ENCODE measurements at places on chromosomes 5 and 9.
A peak's percentile ranks its signal among the peaks of the same experiment; 100 is the strongest.

- DNase-seq: no peak
These were observed 5.7 kb upstream of the TRAF1 start for GRCh38 chr9:120932086-120932823.

DNA sequence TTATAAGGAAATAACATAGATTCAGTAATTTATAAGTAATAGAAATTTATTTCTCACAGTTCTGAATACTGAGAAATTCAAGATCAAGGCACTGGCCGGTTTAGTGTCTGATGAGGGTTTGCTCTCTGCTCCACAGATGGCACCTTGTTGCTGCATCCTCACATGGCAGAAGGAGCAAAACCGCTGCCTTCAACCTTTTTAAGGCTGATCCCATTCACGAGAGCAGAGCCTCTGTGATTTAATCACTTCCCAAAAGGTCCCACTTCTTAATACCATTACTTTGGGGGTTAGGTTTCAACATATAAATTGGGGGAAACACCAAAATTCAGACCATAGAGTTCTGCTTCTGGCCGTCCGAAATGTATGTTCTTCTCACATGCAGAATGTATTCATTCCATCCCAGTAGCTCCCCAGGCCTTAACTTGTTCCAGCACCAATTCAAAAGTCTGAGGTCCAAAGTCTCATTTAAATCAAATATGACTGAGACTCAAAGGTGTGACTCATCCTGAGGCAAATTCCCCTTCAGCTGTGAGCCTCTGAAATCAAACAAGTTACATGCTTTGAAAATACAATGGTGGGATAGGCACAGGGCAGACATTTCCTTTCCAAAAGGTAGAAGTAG is 30.6 kb downstream of the BAAT start:
- no peak for DNase-seq

GRCh38 chr5:5145651-5146529 is 5.8 kb downstream of the ADAMTS16 start:
- DNase-seq: no peak

- no peak for DNase-seq
These were observed 248.3 kb downstream of the FSTL4 start for GRCh38 chr5:133363807-133364587.

DNA sequence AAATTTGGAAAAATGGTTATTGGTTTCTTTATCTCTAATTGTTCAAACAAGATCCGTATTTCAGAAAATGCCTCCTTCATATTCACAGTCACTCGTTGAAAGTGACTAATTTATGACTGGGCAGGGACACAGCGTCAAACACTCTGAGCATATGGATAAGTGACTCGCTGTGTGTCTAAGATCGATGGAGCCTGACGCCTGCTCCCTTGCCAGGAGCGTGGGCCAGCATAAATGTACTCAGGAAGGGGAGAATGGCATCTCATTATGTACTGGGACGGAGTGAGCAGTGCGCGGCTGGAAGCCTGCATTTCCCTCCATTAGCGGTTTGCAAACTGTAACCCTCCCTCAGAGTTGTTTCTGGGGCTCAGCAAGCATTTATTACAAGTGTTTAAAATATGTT is 79.8 kb upstream of the CAST start:
- peak; percentile 82 for DNase-seq

GRCh38 chr9:27194401-27195091 is 85.5 kb downstream of the TEK start:
- DNase-seq: no peak

DNA sequence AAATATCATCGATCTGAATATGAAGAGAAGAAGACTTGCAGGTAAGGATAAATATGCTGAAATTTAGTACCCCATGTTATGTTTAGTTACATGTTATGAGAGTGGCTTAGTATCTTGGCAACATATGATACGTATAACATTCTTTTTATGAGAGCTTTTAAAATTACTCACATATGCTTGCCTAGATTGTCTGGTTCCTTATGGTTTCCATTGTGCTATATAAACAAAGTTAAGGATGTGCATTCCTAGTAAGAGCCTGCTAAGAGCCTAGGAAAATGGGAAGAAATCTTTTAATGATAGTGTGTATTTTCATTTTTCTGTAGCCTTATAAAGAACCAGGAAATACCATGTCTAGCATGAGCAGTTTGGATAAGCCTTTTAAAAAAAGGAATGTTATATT is 112.0 kb upstream of the KCNN2 start:
- DNase-seq: no peak

DNA sequence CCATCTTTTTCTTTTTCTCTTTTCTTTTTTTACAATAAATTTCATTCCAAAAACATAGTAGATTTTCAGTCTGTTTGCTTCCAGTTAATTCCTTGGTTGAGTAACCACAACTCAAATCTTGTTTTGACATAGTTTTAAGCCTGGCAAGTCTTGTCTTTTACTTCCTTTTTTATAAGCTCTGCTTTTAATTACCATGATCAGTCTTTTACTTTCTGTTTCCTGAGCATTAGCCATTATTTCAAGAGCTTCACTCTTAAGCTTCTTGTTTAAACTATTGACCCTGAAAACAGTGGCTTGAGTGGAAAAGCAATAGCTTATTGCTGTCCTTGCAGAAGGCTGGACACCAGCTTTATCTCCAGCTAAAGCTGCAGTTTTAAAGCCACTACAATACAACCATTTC is 1363.3 kb downstream of the MAT2B start:
- no peak for DNase-seq

DNA sequence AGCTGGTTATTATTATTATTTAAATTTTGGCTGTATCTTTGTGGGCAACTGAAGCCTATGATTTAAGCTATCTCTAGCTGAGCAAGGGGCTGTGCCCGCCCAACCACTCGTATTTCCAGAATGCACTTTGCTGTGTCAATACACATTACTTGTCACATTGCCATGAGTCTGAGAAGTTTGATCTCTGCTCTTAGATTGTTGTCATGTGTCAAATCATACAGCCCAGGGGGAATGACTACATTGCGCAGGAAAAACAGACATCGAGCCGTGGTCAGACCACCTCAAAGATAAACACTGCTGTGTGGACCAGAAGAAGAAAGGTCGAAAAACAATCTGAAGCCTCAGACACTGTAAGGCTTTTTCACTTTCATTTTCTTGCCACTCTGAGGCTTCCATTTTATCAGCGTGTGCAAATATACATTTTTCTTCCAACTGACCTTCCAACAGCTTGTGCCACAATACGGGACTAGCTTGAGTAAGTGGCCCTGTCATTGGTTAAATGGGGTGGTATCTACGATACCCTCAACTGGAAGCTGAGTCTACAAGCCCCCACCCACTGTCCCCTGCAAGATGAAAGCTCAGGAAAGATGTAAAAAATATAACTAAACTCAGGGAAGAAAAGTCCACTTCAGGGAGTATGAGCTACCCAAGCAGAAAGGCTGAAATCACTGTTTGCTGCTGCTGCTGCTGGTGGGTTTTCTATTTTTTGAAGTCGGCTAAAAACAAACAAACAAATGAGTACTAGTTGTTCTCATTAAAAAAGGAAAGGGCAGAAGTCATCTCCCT is 603.0 kb downstream of the BNC2 start:
- no peak for DNase-seq

DNA sequence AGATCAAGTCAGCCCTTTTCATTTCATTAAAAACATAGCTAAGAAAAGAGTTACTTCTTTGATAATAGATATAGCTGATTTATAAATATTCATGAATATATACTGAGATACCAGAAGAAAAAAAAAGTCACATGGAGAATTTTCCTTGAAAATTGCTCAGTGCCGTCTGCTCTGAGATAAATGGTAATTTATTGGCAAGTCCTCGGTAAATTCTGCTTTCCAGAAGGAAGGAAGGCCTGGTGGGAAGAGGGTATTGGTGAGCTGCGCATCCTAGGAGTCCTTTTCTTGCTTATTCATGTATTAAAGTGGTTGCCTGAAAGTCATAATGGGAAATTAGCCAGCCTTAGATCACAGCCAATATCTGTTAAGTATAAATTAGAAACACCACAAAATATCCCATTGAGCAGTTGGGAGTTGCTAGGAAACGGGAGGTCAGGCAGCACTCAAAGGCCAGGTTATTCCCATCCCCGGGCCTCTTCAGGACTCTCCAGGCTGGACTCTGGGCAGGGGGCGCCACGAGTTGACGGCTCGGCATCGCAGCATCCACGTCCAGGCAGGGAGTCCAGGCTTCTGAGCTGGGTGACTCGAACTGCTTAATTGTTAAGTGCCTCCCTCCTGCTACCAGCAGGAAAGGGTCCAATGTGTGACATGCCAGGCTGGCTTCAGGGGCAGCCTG is 116.7 kb upstream of the RETREG1 start:
- DNase-seq: no peak

DNA sequence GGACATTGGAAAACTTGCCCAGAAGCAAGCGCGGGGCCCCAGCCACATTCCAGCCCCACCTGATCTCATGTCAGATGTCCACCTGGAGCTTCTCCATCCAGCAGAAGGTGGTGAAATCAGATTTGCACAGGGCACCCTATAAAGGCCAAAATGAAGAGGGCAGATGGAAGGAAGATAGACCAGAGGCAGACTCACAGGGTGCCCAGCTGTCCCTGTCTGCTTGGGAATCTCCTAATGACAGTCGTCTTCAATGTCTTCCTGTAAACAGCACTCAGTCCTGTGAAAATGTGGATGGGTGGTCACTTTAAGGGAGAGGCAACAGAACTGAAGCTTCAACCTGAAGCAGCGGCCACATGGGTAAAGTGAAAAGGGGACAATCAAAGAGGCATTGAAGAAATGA is 607.5 kb downstream of the IRX1 start:
- no peak for DNase-seq

DNA sequence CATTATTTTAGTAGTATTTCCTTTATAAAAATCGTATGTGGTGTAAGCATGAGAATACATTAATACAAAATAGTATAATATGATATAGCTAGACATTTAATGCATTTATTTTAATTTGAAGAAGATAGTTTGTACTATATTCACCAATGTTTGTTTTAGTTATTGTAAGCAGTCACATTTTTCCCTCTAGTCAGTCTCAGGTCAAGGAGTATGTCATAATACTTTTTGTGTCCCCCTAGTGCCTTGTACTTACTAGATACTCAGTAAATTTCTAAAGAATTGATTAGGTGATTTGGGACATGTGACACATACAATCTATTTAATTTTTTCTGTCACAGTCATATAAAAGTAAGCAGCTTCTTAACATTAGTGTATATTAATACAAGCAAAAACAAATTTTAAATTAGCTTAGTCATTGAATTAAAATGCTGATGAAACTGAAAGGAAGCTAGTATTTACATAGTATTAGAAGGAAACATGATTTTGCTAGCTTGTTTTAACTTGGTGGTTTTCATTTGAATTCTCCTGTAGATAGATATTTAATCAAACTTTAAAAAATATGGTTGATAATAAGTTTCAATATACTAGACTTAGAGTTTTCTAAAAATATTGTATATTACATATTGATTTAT is 242.2 kb downstream of the FER start:
- DNase-seq: no peak

GRCh38 chr5:124544366-124545055 is 201.9 kb downstream of the ZNF608 start:
- no peak for DNase-seq

DNA sequence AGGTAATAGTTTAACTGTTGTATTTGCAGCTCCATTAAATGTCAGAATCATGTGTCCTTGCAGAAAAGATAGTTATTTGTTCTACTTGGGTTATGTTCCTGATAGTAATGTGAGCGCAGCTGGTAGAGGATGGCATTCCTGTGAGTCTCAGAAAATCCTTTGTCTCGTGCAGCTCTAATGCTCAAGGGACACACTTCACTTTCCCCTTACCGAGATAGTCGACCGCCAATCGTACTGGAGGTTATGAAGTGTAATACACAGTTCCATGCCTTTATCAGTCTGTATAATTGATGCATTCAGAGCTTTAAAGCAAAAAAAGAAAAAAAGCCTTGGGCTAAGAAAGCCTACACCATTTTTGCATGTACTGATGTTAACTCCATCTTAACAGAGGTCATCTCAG is 60.2 kb upstream of the SRP19 start:
- no peak for DNase-seq

DNA sequence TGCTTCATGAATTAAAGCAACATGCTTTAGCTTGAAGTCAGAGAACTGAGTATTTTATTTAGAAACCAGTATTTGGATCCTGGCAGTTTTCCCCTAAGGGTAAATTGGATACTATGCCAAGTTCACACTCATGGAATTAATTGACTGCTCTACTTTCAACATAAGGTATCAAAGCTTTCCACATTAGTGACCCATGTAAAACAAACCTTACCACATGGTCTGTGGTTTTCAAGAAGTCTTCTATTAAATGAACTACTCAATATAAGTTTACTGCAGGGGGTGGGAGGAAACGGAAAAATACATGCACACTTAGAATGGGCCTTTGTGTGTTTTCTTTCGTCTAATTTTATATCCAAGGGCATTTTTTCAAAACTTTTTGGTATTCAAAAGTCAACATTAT is 232.0 kb upstream of the FBXL7 start:
- no peak for DNase-seq

GRCh38 chr5:102722931-102723330 is 32.2 kb upstream of the PAM start:
- DNase-seq: no peak

- DNase-seq: no peak
These were observed 45.3 kb upstream of the ISOC1 start for GRCh38 chr5:129049126-129049799.

GRCh38 chr5:64646169-64646568 is 44.1 kb upstream of the SHISAL2B start:
- no peak for DNase-seq

DNA sequence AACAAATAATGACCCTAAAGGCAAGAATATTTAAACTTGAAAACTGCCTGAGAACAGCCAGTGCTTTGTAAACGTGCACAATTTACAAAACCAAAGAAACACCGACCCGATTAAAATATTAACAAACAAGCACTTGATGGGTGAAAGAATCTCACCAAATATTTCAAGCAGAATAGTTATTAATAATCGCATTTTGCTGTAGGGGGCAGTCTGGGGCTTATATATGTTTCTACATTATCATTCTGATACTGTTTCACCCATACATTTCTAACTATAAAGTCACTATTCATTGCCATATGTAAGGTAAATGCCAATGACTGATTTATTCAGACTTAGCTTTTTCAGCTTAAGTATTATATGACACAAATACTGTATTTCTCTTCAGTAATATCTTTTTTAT is 37.7 kb downstream of the UBAP2 start:
- no peak for DNase-seq

GRCh38 chr9:136527131-136527530 is 18.7 kb downstream of the NOTCH1 start:
- DNase-seq: no peak

- no peak for DNase-seq
These were observed 354.0 kb downstream of the PRR16 start for GRCh38 chr5:120818128-120818527.

DNA sequence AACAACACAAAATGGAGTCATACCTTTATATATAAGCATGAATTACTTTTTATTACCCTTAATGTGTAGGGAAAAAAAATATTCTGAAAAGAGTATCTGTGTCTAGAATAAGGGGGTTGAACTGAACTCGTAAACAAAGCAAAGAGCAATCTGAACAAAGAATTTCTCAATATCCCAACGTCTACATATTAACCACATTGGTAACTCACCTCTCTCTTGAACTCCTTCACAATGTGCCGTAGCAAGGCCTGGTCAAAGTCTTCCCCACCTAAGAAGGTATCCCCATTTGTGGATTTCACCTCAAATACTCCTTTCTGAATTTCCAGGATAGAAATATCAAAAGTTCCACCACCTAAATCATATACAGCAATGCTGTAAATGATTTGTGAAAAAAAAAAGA is 8.4 kb downstream of the HSPA9 start:
- no peak for DNase-seq
